ENCODE measurements at places on chromosomes 5 and 9.
A peak's percentile ranks its signal among the peaks of the same experiment; 100 is the strongest.

GRCh38 chr9:112884721-112885120 lies 6.0 kb downstream of the SLC46A2 start:
- DNase-seq = no peak

DNA sequence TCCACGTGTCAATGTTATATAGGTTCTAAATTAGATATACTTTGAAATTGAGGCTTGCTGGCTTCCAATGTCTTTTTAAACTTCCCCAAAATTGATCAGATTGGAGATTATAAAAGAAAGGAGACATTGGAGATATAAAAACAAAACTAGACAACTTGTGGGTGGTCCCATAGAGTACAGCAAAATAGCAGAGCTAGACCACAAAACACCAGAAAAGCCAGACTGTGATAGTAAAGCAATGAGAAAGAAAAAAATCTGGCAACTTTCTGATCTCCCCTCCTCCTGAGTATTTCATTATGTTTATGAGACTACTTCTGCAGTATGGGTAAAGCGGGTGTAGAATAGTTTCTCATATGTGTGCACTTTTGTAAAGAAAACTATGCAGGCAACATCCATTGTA lies 713.8 kb upstream of the MEF2C start:
- DNase-seq = no peak

DNA sequence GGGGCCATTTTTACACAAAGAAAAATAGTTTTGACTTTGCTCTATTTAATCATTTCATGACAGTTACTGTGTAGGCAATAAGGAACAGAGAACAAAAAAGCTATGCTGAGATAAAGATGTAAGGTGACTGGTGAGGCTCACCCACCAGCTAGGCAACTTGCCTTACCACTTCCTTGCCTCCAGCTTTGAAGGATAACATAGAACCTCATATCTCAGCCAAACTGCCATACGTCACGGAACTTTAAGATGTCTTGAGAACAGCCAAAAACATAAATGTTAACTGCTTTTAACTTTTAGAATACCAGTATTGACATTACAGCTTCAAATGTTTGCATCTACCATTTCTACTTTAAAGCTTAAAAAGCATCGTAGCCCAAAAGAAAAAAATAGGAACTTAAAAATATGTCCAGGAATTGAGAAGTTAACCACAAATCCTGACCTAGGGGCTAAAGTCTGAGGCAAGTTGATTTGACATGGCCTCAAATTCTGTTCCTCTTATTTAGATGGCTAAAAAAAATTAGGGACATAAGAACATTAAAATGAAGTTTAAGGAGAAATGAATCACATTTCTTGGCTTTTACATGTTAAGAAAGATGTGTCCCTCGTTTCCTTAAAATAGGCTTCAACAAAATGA lies 7.7 kb upstream of the GCNT4 start:
- no peak for DNase-seq

- DNase-seq = peak; percentile 48
These were observed 93.1 kb upstream of the IFNK start for GRCh38 chr9:27430750-27431535.

DNA sequence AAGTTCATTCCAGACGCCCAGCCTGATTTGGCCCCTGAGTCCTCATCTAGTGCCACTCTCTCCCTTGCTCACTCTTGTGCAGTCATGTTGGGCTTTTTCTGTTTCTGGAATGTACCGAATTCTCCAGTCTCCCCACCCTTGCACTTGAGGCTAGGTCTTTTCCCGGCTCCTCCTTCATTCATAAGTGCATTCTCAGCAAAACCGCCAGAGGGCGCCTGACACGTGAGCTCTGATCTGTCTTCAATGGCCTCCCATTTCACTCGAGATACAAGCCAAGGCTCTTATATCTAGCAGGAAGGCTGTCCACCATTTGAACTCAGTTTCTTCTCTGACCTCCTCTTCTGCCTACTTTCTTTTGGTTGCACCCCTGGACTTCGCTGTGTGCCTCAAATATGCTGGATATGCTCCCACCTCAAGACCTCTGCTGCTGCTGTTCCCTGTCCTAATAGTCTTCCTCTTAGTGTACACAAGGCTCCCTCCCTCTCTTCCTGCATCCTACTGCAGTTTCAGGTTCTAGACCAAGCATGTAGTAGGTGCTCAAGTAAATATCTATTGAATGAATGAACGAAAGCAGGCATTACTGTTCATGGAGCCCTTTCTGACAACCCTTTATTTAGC lies 568.1 kb upstream of the WWC1 start:
- peak; percentile 67 for DNase-seq

DNA sequence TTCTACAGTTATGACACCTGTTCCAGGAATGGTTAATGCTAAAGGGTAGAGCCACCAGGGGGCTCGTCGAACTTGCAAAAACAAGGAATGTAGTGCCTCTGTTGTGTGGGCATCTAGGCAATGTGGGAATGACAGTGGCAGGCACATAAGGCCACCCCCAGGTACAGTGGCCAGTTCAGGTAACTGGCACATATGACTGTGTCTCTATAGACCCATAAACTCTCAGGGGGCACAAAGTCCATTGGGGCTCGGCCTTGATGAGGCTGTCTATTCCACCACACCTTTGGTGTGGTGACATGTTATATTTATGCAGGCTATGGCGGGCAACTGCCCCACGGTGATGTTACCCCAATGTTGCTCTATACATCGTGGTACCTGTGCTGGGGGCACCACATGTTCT lies 59.6 kb upstream of the FAM120A start:
- DNase-seq = no peak

GRCh38 chr9:82206946-82207345 lies 218.4 kb downstream of the SPATA31D1 start:
- no peak for DNase-seq

GRCh38 chr5:129271308-129271707 lies 176.8 kb downstream of the ISOC1 start:
- no peak for DNase-seq

GRCh38 chr5:140150201-140150600 lies 24.5 kb downstream of the IGIP start:
- no peak for DNase-seq

GRCh38 chr9:16247188-16247875 lies 623.1 kb downstream of the BNC2 start:
- DNase-seq = no peak

DNA sequence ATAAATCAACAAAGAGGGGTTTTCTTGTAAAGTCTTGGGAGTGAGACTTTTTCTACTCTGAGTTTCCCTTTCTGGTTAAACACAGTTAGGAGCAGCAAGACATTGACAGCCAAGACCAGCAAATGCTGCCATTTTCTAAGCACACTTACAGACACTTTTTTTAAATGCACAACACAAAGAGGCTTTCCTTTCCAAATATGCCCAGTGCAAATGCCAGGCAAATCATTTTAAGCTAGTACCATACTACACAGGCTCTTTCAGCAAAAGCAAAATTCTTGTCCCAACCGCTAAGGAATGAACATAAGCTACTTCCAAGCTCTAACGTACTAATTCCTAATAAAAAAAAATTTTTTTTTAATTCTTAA lies 68.2 kb downstream of the DENND1A start:
- no peak for DNase-seq

- DNase-seq = no peak
These were observed 102.2 kb downstream of the PCSK5 start for GRCh38 chr9:75992482-75993206.

DNA sequence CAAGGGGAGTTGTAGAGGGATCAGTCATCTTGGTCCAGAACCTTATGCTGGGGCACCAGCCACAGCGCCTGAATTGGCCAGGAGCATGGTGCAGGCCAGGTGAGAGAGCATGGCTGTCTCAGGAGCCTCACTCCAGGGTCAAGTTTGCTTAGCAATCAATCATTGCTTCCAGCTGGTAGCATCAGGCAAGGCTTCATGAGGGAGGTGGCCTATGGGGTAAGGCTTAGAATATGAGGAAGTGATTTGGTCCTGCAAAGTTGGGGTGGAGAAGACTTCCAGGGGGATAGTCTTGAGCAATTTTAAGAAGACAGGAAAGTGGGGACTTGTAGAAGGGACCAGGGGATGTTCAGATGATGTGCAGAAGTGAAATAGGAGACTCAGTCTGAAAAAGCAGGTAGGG lies 53.9 kb upstream of the PITX1 start:
- DNase-seq = no peak

DNA sequence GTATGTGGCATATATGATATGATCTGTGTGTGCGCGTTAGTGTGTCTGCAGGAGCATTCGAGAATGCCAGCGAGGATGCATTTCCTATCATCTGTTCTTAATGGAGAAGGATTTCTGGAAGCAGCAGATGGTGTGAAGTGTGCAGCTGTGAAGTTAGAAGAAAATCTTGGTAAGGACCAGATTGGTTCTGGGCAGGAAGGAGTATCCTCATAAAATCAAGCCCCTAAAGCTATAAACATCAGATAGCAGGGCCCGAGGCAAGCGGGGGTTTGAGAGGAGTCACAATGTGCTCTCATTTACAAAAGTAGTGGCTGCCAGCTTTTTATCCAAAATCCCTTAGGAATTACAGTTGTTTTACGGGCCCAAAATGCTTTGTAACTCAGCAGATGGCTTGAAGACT lies 40.0 kb downstream of the DAPK1 start:
- DNase-seq = peak; percentile 95

DNA sequence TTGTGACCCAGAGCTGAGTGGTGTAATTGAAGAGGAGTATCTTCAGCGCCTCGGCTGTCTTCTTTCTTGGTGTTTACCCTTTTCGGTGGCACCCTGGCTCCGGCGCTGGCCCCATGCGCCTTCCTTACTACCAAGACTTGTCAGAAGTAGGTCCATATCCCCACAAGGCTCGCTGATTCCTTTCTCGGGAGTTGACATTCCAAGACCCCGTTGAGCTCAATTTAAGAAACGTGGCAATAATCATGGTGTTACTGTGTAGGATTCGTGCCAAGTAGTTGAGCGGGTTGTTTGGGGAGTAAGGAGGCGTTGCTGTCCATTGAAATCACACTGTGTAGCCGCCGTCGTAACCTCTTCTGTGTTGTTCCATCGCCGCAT lies 795 bp downstream of the NDUFAF2 start:
- DNase-seq = peak; percentile 27
